LoVo (cell line): ENCODE measurements at places on chromosomes 5 and 9.

DNA sequence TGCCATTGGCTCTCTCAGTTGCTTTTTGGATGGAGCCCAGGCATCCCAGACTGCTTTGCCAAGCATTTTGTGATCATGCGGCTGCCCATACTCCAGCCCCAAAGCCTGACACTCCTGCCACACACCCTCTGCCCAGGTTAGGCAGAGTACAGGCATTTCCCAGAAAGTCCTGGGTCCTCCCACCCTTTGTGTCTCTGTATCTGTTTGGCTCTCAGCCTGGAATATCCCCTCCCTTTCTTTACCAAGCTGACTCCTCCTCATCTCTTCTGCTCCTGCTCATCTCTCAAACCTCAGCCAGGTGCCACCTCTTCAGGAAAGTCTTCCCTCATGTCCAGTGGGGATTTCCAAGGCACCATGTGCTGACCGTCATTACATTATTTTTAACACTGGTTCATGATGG is 14.3 kb upstream of the SH3RF2 start:
- no peak for DNase-seq

DNA sequence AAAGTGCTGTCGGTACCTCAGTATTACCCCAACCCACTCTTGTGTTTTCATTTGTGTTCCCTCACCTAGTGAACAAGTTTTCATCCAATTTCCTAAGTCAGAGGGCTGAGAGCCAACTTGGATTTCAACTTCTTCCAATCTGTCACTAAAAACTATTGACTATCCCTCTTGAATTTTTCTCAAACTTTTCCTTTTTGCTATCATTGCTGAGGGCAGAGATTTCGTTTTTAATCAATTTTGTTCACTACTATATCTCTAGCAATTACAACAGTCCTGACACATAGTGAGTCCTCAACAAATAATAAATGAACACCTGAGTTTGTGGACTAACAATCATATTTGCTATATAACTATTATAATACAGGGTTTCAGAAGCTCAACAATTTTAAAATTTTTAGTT is 29.0 kb downstream of the MEIKIN start:
- no peak for DNase-seq

DNA sequence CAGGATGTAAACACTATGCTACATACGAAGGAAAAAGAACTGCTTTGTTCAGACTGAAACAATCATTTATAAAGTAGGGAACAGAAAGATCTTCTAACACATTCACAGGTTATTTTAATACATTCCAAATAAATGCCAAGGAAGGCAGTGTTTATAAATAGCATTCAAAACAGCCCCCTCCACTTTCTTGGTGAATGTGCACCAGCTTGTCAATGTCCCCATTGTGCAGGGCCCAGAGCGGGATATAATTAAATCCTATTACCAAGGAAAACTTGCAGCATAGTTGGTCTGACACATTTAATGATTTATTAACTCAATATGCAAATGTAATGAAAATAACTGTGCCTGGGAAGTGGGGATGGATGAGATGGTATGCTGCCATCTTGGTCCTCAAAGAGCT is 135.9 kb upstream of the RAD23B start:
- DNase-seq, result no peak

- no peak for DNase-seq
Measured at GRCh38 chr5:31900296-31900865, 261.4 kb downstream of the PDZD2 start.

GRCh38 chr5:33035851-33036527 is 324.9 kb downstream of the NPR3 start:
- DNase-seq, result no peak

- peak; percentile 66 for DNase-seq
Measured at GRCh38 chr9:74940600-74940999, 12.1 kb downstream of the C9orf40 start.

DNA sequence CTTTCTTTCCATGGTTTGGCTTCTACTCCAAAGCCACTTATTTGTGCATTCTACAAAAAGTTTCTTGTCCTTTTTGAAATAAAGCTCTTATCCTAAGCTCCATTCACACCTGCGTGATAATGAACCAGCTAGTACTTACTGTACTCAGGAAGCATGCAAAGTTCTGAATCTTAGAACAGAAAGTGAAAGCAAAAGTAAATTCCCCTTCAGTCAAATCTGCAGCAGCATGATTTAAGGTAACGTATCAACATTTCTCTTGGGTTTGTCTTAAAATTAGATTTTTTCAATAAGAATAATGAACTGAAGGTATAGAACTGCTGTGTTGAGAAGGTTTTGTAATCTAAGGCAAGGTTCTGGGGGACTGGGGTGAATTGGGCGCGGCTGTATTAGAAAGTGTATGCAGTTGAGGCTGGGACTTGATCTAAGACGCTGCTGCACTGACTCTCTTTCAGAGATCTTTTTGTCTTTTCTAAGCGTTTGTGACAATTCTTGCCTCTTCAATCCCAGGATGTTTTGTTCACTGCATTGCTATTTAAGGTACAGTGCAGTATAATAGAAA is at the start of gene ERAP2:
Gene ERAP2, plus strand, starts transcription at position 209 of the 559 bp plus-strand sequence. CDS start 3,186 bp downstream, outside the sequence.
- DNase-seq, result peak; percentile 64

DNA sequence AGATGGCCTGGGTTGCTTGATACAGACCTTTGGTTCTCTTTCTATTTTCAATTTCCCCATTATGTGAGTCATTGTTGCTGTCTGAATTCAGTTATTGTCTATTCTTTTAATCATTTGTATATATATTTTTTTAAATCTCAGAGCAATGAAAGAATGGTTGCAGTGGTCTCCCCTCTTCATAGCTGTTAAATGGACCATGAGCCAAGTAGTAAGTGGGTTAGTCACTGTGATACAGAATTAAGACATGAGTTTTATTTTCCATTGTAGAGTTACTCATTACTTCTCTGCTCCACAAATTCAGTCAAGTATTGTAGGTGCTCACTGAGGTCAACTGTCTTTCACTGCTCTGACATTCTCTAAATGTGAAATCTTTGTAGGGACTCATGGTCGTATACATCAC is 174.6 kb upstream of the GRAMD2B start:
- DNase-seq, result no peak

DNA sequence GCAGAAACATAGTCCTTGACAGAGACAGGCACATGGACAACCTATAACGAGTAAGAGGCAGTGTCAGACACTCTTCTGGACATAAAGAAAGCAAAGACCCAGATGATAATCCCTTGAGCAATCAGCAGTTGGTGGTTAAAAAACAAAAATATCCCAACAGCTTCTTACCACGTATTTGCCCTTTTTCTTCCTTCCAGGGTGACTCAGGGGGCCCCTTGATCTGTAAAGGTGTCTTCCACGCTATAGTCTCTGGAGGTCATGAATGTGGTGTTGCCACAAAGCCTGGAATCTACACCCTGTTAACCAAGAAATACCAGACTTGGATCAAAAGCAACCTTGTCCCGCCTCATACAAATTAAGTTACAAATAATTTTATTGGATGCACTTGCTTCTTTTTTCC is 9.5 kb downstream of the GZMK start:
- DNase-seq, result no peak

GRCh38 chr5:32462618-32463017 is 18.1 kb upstream of the ZFR start:
- no peak for DNase-seq

DNA sequence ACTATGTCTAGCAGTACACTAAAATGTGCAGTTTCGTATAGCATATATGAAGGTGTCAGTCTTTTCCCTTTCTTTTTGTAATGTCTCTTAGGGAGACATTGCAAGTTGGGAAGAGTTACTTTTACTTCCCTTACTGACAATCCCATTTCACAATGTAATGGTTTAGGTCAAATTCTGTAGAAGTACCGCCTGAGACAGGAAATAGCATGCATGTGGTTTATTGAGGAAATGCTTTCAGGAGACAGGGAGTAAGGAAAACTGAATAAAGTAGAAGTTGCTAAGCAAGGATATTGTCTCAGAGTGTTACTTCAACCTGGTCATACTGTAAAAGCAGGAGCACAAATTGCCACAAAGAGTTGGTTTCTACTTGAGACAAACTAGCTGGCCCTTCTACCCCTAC is 32.1 kb upstream of the MSANTD3 start:
- no peak for DNase-seq
